A673 (cell line): ENCODE measurements at places on chromosomes 13 and 19. TPM values are rescaled to one million over a fixed set of nuclear protein-coding genes. Genes with fewer than 3 reads are reported as not detected.
A peak's percentile ranks its signal among the peaks of the same experiment; 100 is the strongest.

- no peak overlapping the region for H3K4me3 ChIP-seq
- DNase-seq = no peak
- no peaks in the 10 kb centered on the region for H3K4me1 ChIP-seq
- H3K36me3 ChIP-seq = no peaks in the 10 kb centered on the region
- H3K27me3 ChIP-seq = peaks cover 27% of the 10 kb centered on the region
- H3K27ac ChIP-seq = no peak overlapping the region
These were observed 122.3 kb upstream of the ZNF536 start for GRCh38 chr19:30249911-30250310.

DNA sequence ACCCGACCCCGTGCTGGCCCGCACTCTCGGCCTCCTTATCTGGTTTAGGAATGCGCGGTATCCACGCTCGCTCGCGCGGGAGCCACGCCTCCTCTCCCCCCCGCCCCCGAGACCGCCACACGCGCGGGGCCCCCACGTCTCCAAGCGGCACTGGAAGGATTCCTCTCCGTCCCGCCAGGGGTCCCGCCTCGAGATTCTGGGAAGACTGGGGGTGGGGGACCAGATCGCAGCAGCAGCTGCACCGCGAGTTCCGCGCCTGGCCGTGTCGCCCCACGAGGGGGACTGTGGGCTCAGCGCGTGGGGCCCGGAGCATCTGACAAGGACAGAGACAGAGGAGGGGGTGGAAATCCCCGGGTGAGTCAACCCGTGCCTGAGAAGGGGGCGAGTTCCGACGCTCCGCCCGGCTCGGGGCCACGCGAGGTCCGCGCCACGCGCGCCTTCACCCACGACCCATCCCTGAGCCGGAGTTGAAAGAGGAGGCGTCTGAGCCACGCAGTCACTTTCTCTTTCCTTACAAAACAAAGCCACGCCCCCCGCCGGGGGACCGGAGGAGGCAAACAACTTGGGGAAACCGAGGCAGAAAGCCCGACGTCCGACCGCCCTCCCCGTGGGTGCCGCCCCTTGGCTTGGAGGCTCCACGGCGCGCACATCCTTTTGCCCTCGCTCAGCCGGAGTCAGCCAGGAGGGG lies 814 bp downstream of the S1PR2 start:
- no peaks in the 10 kb centered on the region for H3K36me3 ChIP-seq
- peak overlapping the region; percentile 93 for H3K27ac ChIP-seq
- peak; percentile 43 for DNase-seq
- H3K27me3 ChIP-seq = no peaks in the 10 kb centered on the region
- no peaks in the 10 kb centered on the region for H3K4me1 ChIP-seq
- peak overlapping the region; percentile 94 for H3K4me3 ChIP-seq

GRCh38 chr13:24624801-24625231 lies 55.4 kb upstream of the ATP12A start:
- H3K27me3 ChIP-seq = no peaks in the 10 kb centered on the region
- H3K4me3 ChIP-seq = no peak overlapping the region
- no peak for DNase-seq
- H3K36me3 ChIP-seq = no peaks in the 10 kb centered on the region
- no peak overlapping the region for H3K27ac ChIP-seq
- H3K4me1 ChIP-seq = peaks cover 6% of the 10 kb centered on the region

- H3K4me1 ChIP-seq = peaks cover 7% of the 10 kb centered on the region
- H3K27me3 ChIP-seq = no peaks in the 10 kb centered on the region
- H3K27ac ChIP-seq = no peak overlapping the region
- no peak overlapping the region for H3K4me3 ChIP-seq
- DNase-seq = no peak
These were observed 7.6 kb downstream of the COL4A1 start for GRCh38 chr13:110299283-110299840.

DNA sequence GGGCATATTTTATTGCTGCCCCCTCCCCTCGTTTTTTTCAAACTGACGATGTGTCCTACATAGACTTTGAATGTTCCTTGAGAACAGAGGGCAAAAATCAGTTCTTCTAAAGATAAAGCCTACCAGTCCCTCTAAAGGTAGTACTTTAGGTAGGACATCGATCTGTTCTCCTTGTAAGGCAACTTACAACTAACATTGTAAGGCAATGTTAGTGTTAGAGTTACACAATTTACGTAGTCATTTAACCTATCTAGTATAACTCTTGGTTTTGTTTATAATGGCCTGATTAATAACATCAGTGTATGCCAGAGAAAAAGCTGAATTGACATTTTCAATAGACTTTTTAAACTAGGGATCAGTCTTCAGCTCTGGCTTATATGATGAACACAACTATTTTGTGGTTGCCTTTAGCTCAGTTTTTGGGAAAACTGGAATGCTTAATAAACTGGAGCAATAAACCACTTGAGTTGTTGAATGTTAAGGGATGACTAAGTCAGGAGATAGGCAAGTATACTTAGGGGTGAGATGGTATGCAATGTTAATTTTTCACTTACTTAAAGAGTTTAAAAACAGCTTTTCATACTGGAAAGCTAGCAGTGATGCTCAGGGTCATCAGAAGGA lies 2.2 kb downstream of the NDFIP2 start:
- no peaks in the 10 kb centered on the region for H3K36me3 ChIP-seq
- no peaks in the 10 kb centered on the region for H3K4me1 ChIP-seq
- H3K27me3 ChIP-seq = no peaks in the 10 kb centered on the region
- DNase-seq = no peak
- no peak overlapping the region for H3K4me3 ChIP-seq
- no peak overlapping the region for H3K27ac ChIP-seq

DNA sequence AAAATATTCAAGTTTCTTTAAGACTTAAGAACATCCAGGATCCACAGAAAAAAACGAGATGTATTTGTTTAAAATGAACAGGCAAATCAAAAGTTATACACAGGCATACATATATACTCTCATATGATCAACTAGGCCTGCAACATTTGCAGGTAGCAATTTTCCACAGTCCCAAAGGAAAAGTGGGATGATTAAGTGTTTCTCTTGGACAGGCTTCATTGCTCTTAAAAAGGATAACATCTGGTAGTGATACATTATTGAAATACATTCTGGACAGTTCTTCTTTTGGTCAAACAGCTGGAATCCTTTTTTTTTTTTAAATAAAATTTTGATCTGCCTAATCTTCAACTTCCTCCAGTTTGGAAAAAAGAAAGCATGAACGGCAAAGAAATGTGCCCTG lies 114.8 kb upstream of the TDRD3 start:
- H3K27ac ChIP-seq = no peak overlapping the region
- H3K4me1 ChIP-seq = no peaks in the 10 kb centered on the region
- H3K27me3 ChIP-seq = no peaks in the 10 kb centered on the region
- H3K36me3 ChIP-seq = no peaks in the 10 kb centered on the region
- H3K4me3 ChIP-seq = no peak overlapping the region
- DNase-seq = peak; percentile 4

GRCh38 chr19:38843175-38843758 lies 6.5 kb downstream of the HNRNPL start:
- H3K4me1 ChIP-seq = peaks cover 11% of the 10 kb centered on the region
- H3K27me3 ChIP-seq = no peaks in the 10 kb centered on the region
- no peak overlapping the region for H3K4me3 ChIP-seq

- DNase-seq = no peak
- no peaks in the 10 kb centered on the region for H3K36me3 ChIP-seq
- H3K4me3 ChIP-seq = no peak overlapping the region
These were observed 8.3 kb upstream of the NAA16 start for GRCh38 chr13:41302743-41303142.

- H3K4me3 ChIP-seq = no peak overlapping the region
- no peak overlapping the region for H3K27ac ChIP-seq
- no peaks in the 10 kb centered on the region for H3K4me1 ChIP-seq
- H3K27me3 ChIP-seq = no peaks in the 10 kb centered on the region
- DNase-seq = no peak
These were observed 918.6 kb downstream of the UQCRFS1 start for GRCh38 chr19:28294395-28294794.

DNA sequence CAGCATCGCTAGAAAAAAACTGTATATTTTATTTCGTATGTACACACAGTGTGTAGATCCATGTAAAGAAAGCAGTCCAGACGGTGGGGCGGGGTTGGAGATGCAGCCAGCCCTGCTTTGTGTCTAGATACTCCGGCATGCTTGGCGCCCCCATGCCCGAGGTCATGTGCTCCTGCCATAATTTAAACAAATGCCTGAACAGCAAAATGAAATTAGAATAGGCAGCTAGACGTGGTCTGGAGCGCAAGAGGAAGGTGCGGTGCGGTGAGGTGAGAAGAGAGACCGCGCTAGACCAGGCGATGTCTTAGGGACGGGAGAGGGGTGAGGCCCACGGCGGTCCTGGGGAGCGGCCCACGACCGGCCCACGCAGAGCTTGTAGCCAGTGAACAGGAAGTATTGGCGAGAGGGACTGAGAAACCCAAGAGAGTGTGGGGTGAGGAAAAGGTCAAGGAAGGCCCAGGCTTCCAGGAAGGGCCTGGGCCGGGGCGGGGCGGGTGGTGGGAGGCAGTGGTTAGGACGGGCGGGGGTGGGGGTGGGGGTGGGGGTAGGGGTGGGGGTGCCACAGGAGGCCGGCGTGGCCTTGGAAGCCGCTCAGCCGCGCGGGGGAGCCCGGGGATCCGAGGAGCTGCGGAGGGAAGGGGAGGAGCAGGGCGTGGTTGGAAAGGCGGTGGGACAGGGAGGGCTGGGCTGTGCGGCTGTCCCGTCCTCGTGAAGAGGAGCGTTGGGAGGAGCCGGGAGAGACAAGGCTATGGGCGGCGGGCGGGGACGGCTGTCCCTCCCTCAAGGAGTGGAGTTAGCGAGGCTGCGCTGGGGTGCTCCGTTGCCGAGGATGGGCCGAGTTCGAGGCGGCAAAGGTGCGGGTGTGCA lies 254.7 kb upstream of the SGCG start:
- H3K4me1 ChIP-seq = no peaks in the 10 kb centered on the region
- H3K4me3 ChIP-seq = no peak overlapping the region
- no peak overlapping the region for H3K27ac ChIP-seq
- no peaks in the 10 kb centered on the region for H3K27me3 ChIP-seq

GRCh38 chr19:3213159-3213558 lies 11.3 kb upstream of the CELF5 start:
- no peak for DNase-seq
- no peak overlapping the region for H3K27ac ChIP-seq
- no peak overlapping the region for H3K4me3 ChIP-seq
- no peaks in the 10 kb centered on the region for H3K4me1 ChIP-seq

DNA sequence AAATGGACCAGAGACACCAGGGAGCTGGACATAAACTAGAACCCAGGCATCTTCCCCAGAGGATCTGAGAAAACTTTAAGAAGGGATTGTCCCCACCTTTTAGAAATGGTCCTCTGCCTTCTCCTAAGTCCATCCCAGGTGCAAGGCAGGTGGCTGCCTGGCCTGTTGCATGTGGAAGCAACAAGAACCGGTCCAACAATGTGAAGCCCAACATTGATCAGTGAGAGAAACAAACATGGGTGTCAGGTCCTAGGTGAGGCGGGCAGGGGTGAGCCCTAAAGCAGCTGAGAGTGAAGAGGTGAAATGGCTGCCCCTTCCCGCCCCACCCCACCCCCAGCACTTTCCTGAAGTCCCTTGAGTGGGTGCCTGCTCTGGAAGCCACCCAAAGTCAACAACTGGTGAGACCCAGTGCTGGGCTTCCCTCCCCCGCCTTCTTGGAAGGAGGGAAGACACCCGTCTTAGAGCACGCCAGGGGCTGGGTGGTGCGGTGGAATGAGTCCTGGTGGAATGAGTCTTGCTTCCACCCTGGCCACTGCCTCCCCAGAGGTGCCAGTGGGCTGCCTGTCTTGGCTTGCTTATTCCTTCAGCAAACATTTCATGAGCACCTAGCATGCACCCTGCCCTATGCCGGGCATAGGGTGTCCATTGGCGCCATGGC lies 1.7 kb downstream of the AP1M1 start:
- H3K27ac ChIP-seq = no peak overlapping the region
- DNase-seq = no peak
- H3K4me1 ChIP-seq = peaks cover 11% of the 10 kb centered on the region
- H3K27me3 ChIP-seq = no peaks in the 10 kb centered on the region
- H3K36me3 ChIP-seq = peaks cover 31% of the 10 kb centered on the region

GRCh38 chr19:45676851-45677263 lies 8.8 kb downstream of the GIPR start:
- no peaks in the 10 kb centered on the region for H3K36me3 ChIP-seq
- H3K4me1 ChIP-seq = peaks cover 7% of the 10 kb centered on the region
- peak overlapping the region; percentile 42 for H3K4me3 ChIP-seq
- no peak overlapping the region for H3K27ac ChIP-seq

DNA sequence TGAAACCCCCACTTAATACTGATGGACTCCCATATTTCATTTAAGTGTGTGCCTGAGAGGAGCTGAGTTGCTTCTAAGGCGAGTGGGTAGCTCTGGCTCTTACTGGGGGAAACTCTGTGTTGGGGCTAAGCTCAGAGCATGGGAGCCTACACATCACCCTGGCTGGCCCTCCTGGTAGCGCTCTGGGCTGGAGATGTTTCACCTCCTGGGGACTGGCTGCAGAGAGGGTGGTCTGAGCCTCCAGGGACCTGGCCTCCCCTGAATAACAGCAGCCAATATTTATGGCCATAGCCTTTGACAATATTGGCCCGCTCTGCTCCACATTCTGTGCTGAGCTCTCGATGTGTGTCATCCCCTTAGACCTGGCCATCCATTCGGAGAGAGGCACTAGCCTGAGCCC lies 316.5 kb downstream of the ZNF536 start:
- no peaks in the 10 kb centered on the region for H3K36me3 ChIP-seq
- H3K27me3 ChIP-seq = no peaks in the 10 kb centered on the region
- H3K4me1 ChIP-seq = peaks cover 53% of the 10 kb centered on the region
- no peak for DNase-seq
- H3K4me3 ChIP-seq = no peak overlapping the region

GRCh38 chr19:35199481-35199880 lies 29.1 kb downstream of the FAM187B start:
- peaks cover 35% of the 10 kb centered on the region for H3K27me3 ChIP-seq
- no peak overlapping the region for H3K27ac ChIP-seq
- no peaks in the 10 kb centered on the region for H3K36me3 ChIP-seq
- DNase-seq = no peak
- H3K4me1 ChIP-seq = no peaks in the 10 kb centered on the region

- H3K27ac ChIP-seq = no peak overlapping the region
- peaks cover 53% of the 10 kb centered on the region for H3K27me3 ChIP-seq
- DNase-seq = no peak
These were observed 18.3 kb upstream of the KCTD12 start for GRCh38 chr13:76904507-76904906.

The B9D2 gene
- 9.9 and 10.7 TPM in 2 replicates for total RNA-seq

The EXOC3L2 gene
- total RNA-seq = not detected in 2 replicates

The SLC25A41 gene
- 0.39 and 0.44 TPM in 2 replicates for total RNA-seq

The IL4I1 gene
- total RNA-seq = 1.3 TPM in 2 replicates

The HIPK4 gene
- 0.15 TPM in 1 of 2 replicates, not detected in the other for total RNA-seq

The PTH2 gene
- total RNA-seq = not detected in 2 replicates

The LRRC63 gene
- 0.74 and 0.82 TPM in 2 replicates for total RNA-seq

The TTC9B gene
- total RNA-seq = not detected in 2 replicates

The ADGRE3 gene
- total RNA-seq = not detected in 2 replicates

The SMIM24 gene
- not detected in 2 replicates for total RNA-seq

The KLC3 gene
- total RNA-seq = 0.44 and 0.49 TPM in 2 replicates

The PIAS4 gene
- 48.1 and 59.1 TPM in 2 replicates for total RNA-seq

The CNFN gene
- total RNA-seq = not detected in 2 replicates

The CYP2S1 gene
- 0.19 and 0.24 TPM in 2 replicates for total RNA-seq

The ANGPTL8 gene
- total RNA-seq = not detected in 2 replicates

The CFD gene
- 1.1 and 1.4 TPM in 2 replicates for total RNA-seq
